DMS79 (cell line): ENCODE measurements at places on chromosomes 3 and 15.

- no peak for DNase-seq
Measured at GRCh38 chr3:46559091-46559704, 6.9 kb downstream of the LRRC2 start.

DNA sequence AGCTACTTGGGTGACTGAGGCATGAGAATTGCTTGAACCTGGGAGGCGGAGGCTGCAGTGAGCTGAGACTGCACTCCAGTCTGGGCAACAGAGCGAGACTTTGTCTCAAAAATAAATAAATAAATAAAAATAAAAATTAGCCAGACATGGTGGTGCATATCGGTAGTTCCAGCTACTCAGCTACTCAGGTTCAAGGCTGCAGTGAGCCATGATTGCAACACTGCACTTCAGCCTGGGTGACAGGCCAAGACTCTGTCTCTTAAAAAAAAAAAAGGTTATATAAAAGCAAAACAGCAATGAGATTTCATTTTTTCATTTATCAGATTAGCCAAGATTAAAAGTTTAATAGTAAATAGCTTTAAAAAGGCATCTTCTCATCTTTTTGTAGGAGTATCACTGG, 2.9 kb downstream of the TGM4 start:
- no peak for DNase-seq

- no peak for DNase-seq
Measured at GRCh38 chr3:111831840-111832239, 27.2 kb upstream of the PHLDB2 start.

DNA sequence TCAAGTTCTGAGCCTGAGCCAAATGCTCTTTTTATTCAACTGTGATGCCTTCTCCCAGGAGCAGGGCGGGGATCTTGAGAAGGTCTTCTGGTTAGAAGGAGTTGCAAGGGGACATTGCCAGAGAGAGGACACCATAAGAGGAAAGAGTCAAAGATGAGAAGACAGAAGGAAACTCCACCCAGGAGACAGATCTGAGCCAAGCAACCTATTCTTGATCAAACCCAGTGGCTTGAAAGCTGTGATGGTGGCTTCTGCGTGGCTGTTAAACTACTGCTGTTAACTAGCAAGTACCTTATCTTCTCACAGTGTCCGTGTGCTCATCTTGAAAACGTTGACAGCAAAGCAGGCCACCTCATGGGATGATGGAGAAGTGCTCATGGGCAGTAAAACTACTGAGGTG, 19.8 kb upstream of the AGBL1 start:
- DNase-seq, result no peak

DNA sequence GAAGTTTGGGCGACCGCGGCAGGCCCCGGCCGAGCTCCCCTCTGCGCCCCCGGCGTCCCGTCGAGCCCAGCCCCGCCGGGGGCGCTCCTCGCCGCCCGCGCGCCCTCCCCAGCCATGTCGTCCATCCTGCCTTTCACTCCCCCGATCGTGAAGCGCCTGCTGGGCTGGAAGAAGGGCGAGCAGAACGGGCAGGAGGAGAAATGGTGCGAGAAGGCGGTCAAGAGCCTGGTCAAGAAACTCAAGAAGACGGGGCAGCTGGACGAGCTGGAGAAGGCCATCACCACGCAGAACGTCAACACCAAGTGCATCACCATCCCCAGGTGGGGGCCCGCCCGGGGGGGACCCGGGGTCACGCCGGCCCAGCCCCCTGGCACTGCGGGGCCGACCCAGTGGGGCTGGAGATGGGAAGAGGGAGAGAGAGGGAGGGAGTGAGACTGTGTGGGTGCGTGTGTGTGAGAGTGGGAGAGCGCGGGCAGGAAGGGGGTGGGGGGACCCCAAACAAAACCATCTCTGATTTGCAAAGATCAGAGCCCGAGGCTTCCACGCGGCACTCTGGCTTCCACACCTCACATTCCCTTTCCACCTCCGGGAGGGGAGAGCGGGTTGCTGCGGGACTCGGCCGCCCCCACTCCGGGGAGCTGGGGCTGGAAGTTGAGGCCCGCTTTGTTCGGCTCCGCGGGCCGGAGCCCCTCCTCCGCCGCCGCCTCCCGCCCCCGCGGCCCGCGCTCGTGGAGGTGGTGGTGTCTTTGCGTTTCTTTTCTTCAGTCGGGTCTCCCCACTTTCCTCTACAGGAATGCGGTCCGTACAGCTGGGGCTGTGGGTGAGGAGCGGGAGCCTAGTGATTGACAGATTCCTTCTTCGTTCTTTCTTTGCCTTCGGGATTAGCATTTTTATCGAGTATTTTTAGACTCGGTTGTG, 898 bp downstream of the SMAD3 start:
- no peak for DNase-seq

DNA sequence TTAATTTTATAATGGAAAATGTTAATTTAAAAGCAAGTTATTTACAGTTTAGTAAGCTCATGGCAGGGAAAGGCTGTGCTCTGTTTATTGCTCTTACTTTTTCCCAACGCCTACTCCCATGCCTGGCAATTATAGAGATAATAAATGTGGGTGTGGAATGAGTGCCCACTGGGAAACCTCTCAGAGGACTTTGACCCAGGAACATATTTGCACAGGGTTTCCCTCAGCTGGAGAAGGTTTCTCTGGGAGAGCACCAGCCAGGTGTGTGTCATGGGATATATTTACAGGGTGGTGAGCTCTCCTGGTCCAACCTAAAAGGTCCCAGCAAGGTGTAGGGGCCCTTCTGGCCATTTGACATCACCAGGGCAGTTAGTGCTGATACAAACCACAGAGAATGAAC, 27.9 kb downstream of the ZNF710 start:
- no peak for DNase-seq

- no peak for DNase-seq
Measured at GRCh38 chr3:175748087-175748730, 889.1 kb downstream of the NAALADL2 start.

- DNase-seq, result no peak
Measured at GRCh38 chr3:177483182-177483967, 286.1 kb upstream of the TBL1XR1 start.

GRCh38 chr3:197317250-197317963, 19.0 kb upstream of the DLG1 start:
- no peak for DNase-seq

- peak; percentile 51 for DNase-seq
Measured at GRCh38 chr3:117540597-117540996, 831.0 kb downstream of the TUSC7 start.

- DNase-seq, result peak; percentile 38
Measured at GRCh38 chr3:124770336-124771082, 40.3 kb downstream of the UMPS start.

- no peak for DNase-seq
Measured at GRCh38 chr15:55823699-55824340, 80.9 kb upstream of the PRTG start.

DNA sequence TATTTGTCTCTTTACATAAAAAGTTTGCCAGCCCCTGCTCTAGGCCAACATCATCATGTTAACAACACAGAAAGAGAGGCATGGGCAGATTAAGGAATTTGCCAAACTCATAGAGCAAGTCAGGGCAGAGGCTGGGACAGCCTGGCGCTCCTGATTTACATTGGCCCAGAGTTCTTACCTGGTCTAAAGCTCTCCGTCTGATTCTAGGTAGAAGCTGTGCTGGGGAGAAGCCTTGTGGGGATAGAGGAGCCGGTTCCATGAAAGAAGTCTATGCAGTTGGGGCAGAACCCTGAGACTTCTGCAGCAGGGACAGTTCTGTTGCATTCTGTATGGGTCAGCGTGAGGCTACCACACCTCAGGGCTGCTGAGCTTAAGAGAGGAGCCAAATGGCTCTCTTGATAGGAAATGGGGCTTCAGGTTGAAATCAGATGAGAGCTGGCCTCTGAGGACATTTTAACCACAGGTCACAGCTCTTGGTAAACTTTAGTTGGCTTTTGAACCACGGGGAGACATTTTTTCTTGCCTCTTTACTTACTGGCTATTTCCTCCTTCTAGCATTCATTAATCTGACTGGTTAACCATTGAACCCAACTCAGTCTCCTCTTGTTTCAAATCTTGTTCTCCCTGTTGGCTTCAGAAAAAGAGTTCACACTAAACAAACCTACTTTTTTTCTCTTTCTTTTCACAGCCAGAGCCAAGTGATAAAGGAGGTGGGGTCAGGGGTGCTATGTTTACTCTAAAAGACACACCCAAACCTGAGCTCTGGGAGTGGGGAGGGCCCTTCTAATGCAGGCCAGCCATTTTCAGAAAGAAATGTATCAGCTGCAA, 250.7 kb downstream of the OPA1 start:
- no peak for DNase-seq

GRCh38 chr3:18827664-18828063, 320.6 kb upstream of the KCNH8 start:
- no peak for DNase-seq

GRCh38 chr3:138442433-138442832, 8.0 kb downstream of the ESYT3 start:
- no peak for DNase-seq

DNA sequence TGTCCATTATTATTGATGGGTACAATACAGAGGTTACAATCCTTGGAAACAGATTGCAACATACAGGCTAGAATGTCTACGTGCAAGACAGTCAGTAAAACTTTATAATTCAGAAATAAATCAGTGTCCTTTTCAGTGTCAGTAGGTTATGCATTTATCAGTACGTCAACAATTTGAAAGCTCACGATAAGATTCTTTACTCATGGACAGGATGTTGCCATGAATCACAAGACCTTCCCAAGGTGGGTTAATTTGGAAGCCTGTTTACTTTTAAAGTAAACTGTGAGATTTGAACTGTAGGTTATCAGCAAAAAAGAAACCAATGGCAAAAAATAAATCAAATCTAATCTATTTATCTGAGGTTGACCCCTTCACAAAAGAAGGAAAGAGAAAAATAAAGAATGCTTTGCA, 243.9 kb upstream of the AGTR1 start:
- DNase-seq, result no peak

- no peak for DNase-seq
Measured at GRCh38 chr3:139522421-139522820, 17.1 kb downstream of the RBP1 start.

GRCh38 chr3:49712631-49713317, 6.7 kb downstream of the AMIGO3 start:
- DNase-seq, result no peak

GRCh38 chr3:48507256-48508061, 3.5 kb upstream of the SHISA5 start:
- peak; percentile 55 for DNase-seq

- no peak for DNase-seq
Measured at GRCh38 chr3:142210144-142210543, 15.2 kb downstream of the GK5 start.

GRCh38 chr15:71237456-71238188, 122.4 kb downstream of the THSD4 start:
- DNase-seq, result no peak

- DNase-seq, result no peak
Measured at GRCh38 chr15:82875411-82876003, 66.1 kb downstream of the WHAMM start.

GRCh38 chr3:12681943-12682390, 18.1 kb upstream of the RAF1 start:
- DNase-seq, result no peak

DNA sequence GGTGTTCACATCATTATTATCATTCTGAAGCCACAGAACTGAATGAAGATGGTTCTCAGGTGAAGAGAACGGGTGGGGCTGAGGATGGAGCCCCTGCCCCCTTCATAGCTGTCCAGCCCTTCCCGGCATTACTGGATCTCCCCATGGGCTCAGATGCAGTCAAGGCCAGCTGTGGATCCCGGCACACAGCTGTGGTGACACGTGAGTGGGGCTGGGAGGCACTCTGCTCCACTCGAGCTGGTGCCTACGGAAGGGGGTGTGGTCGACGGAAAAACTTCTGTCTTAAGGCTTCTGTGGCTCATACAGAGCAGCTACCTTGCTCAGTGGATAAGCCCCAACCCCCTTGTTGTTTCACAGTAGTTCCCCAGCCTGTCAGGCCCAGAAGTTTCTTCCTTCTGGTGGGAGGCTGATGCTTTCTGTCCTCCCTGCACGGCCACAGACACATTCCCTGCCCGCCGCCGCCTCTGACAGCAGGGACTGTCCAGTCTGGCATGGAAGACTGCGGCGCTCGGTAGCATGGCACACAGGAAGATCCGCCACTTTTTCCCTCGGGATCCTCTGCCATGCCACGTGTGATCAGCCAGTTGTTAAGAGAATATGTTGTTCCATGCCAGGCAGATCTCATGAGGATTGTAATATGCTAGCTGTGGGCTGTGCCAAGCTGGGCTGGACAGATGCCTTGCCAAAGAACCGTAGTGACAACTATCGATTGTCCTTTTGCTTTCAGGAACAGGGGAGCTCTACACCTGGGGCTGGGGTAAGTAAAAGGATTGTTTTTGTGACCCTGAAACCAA, 5.8 kb downstream of the RCCD1 start:
- DNase-seq, result no peak

DNA sequence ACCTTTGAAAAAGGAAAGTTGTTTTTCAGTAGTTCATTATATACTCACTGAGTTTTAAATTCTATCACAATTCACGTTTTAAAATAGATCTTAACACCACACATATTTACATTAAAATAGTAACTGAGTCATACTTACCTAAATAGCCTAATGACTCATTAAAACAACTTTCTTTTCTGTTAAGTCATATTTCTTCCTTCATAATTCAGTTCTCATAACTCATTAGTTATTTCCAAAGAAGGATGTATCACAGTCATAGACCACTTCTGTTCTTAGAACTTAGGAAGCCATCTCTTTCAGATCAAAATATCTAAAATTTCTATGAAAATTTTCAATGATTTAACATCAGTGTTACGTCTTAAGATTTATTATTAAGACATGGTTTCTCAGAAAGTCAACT, 885.9 kb downstream of the FHIT start:
- DNase-seq, result no peak

DNA sequence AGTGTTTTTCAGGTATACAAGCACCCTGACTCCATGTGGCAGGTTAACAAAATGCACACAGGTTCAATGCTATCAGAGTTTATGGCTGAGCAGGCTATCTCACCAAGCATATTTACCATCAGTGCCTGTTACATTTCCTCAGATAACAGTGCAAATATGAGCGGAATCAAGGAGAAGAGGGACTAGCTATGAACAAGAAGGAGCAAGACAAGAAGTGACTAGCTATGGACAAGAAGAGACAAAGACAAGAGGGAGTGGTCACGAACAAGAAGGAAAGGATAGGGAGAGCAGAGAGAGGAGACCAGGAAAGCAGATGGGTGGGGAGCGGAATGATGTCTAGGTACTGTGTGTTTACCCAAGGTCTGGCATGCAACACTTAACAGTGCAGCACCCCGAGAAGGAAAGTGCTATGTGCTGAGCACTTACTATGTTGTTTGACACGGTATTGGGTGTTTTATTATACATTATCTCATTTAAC, 8.6 kb downstream of the ILDR1 start:
- no peak for DNase-seq
